A172 (cell line): ENCODE measurements at places on chromosomes 11 and 22. TPM values are rescaled to one million over a fixed set of nuclear protein-coding genes. Genes with fewer than 3 reads are reported as not detected.
A peak's percentile ranks its signal among the peaks of the same experiment; 100 is the strongest.

C22orf42 gene
- not detected in 2 replicates for total RNA-seq

GRCh38 chr11:107689317-107690202 is 22.3 kb downstream of the SLN start:
- peak; percentile 38 for DNase-seq

DNA sequence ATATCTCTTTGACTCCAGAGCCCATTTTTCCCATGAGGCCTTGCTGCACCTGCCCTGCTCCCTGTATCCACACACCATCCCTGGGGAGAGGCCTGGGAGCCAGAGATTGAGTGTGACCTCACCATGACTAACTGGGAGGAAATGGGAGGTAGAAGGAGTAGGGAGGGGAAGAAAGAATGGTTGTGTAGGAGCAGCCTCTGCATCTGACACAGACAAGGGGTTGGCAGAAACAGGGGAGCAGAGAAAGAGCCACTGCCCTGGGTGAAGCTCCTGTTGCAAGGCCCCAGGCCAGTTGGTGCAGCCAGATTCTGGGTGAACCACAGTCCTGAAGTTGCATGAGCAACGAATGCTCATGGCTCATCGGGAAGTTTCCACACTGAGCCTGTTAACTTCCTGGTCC is 32.4 kb downstream of the POU2F3 start:
- peak; percentile 69 for DNase-seq

DNA sequence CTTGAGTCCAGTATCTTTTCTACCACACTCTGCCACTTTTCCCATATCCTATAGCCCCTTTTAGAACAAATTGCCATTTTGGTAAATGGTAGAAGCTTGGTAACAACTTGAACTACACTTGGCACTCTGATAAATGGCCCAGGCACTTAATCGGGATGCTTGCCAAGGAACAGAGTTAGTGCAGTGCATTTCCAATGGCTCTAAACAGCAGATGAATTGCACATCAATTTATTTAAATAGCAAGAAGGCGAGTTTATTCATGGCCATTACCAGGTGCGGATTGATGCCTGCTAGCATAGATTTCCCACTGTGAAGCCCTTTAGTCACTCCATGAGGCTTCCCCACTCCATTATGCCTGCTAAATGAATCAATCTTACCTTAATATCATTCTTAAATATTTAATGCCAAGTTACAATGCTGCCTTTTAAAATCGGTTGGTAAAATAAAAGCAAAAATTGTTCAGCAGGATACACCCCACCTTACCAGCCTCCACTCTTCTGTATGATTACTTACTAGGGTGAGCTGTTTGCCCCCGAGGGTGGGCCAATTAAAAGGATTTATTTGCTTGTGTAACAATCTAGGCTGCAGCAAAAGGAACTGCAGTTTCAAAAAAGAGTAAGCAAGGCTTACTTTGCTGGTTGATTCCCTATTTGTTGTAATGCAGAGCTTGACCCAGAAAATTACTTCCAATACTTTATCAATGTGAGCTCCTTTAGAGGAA is 136.0 kb upstream of the ARHGAP42 start:
- DNase-seq, result no peak

GRCh38 chr11:129451524-129451923 is 75.9 kb downstream of the BARX2 start:
- DNase-seq, result no peak

DNA sequence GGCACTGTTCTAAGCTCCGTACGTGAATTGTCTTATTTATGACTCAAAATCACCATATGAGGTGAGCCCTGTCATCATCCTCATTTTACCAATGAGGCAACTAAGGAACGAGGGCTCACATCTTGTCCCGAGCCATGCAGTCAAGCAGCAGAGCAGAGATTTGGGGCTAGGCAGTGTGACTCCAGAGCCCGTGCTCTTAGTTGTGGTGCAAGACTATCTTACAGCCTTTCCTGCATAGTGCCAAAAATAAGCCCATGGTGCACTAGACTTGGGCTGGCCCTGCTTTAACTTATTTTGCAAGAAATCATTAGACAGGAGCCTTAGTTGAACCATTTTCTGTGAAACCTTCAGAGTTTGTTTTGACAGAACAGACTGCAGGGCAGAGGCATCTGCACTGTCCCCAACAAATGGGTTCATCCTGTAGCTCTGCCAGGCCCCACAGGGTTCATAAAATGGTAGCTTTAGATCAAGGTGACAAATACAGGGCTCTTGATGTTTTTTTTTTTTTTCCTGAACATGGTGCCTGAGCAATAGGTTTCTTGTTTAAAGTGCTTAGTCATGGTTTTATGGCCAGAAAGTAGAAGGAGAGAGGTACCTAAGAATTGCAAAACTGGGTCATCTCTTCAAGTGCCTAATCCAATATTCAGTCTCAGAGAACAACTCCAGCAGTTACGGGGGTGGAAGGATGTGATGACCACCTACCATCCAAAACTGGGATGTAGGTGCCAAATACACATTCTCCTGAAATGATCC is 56.6 kb downstream of the BMAL1 start:
- DNase-seq, result no peak
